ENCODE measurements at places on chromosomes 5 and 9.

- DNase-seq = no peak
Observed at GRCh38 chr5:135012033-135012588, 21.9 kb downstream of the PITX1 start.

- DNase-seq = no peak
Observed at GRCh38 chr5:79924936-79925893, 65.8 kb downstream of the MTX3 start.

DNA sequence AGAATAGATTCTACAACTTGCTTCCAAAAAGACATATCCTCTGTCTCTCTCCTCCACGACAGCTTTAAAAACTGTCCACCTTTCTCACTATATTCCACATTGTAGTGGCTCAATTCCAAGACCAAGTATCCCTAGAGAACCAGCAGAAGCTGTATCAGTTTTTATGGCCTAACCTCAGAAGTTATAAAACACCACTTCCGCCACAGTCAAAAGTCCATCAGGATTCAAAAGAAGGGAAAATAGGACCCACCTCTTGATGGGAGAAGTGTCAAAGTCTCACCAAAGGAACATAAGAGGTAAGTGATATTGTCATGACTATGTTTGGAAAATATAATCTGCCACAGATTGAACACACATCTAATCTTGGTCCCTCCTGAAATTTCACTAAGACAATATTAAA lies 299.2 kb upstream of the RGMB start:
- DNase-seq = no peak

DNA sequence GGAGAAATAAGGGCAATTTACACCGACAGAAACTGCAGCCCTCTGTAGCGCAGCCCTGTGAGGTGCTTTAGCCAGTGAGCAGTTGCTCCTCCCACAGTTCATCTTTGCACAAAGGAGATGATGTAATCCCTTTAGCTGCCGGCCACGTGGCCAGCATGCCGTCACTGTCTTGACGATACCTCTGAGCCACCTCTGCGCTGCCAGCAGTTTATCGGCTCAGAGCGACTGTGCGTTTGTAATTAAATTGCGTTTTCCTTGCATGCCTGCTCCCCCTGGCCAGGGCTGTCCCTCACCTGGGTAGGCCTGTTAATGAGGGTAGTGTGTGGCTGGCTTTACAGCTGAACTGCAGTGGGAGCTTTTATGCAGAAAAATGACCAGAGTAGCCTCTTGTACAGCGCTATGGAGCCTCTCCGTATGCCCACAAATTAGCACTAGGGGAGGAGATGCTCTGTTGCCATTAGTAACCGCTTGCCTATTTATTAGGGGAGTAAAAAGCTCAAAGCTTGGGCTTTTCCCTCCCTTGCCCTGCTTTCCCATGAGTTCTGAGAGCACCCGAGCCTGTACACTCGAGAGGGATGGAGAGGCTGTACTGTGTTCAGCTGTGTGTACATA lies 107.0 kb downstream of the TRIO start:
- peak; percentile 81 for DNase-seq

- no peak for DNase-seq
Observed at GRCh38 chr9:33161589-33162132, 5.5 kb downstream of the B4GALT1 start.

DNA sequence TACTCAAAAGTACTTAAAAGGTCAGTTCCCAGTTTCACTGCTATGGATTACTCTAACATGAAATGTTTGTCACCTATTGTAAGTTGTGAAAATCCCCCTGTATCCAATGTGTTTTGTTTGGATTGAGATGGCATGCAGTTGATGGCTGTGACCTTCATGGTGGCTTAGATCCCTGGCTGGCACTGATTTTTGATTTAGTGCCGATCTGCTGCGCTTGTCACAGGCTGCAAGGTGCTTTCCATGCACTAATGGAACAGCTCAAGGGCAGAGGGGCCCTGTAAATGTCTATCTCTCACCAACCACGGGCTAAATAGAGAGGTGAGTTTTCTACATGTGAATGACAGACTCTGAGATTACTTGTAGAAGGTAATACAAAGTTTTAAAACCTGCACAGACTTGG lies 69.8 kb upstream of the WDR41 start:
- DNase-seq = no peak

GRCh38 chr9:24436761-24437160 lies 108.9 kb downstream of the IZUMO3 start:
- peak; percentile 51 for DNase-seq

DNA sequence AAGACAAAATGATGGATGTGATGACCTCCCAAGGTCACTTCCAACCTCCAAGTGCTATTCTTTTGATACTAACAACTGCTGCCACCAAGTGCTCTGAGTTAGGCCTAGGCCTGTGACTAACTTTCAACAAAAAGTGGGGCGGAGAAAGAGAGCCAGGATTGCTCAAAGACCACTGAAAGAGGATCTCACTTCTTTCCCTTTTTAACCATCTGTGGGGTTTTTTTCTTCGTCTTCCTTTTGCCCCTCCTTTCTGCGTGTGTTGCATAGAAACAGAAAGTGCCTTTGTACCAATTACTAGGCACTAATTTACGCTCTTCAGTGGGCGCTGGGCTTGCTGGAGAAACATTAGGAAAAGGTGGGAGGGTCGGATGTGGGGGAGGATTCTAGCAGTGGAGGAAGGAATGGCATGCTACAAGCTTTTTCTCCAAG lies 8.0 kb downstream of the KLF9 start:
- DNase-seq = no peak

DNA sequence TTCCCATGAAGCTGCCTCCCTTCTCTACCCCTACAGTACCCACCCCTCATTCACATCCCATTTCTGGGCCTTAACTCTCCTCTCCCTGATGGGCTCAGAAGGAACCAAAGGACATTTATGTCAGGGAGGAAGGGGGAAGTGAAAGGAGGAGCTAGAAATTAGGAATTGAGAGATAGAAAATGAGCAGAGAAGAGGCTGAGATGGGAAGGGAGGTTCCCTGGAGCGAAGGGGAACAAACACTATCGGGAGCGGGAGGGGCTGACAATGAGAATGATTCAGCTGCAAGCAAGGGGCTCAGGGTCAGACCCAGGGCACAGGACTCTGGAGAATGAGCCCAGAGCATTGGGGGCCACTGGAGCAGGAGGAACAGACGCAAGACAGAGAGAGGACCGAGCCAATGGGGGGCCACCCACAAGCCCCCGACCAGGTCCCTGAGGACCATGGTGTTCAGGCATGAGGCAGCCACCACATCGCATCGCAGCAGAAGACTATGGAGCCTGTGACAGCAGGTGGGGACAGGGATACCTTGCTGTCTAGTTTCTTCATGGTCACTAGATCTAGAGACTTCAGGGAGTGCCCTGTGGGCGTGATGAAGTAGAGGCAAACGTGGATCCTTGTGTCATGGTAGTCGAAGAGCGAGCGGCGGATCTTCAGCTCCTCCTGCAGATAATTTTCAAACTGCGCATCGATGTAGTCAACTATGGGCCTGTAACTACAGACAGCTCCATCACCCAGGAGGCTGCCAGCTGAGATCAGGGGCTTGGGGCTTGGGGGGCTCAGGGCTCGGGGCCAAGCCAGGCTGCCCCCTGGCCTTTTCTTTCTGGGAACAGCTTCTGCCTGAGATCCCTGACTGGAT lies 13.6 kb downstream of the SEPTIN8 start:
- no peak for DNase-seq
